WTC11 (cell line): ENCODE measurements at places on chromosomes 5 and 9. TPM values are rescaled to one million over a fixed set of nuclear protein-coding genes. Genes with fewer than 3 reads are reported as not detected.

DNA sequence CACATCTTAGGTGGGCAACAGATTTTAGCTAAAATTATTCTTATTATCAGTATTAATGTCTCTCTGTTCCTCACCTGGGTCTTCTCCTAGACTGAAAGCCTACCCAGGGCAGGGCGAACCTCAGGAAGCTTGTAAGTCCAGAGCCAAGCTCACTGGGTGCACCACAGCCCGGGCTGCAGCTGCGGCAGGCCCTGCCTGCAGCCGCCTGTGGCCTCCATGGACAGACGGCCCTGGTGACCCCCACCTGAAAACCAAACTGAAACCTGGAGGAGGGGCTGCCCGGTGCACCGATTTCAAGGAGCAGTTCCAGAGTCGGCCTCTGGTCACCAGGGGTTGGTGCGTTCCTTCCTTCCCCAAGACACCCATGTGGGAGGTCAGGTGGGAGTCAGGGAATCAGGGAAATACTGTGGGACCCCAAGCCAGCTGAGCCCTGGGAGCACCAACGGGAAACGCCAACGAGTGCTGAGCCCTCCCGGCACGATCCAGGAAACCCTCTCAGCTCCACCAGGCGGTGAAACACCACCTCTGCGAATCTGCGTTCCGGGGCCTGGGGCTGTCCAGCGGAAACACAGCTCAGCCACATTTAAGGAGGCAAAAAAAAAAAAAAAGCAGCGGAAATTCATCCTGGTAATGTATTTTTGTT lies 68.6 kb upstream of the PPP1R26 start:
- peak; percentile 36 for DNase-seq

- DNase-seq = peak; percentile 98
These were observed at the start of gene TTC39B for GRCh38 chr9:15306757-15307522. Gene TTC39B, minus strand, starts transcription at chr9:15307216. Its CDS starts 91 bp downstream, at chr9:15307125.

DNA sequence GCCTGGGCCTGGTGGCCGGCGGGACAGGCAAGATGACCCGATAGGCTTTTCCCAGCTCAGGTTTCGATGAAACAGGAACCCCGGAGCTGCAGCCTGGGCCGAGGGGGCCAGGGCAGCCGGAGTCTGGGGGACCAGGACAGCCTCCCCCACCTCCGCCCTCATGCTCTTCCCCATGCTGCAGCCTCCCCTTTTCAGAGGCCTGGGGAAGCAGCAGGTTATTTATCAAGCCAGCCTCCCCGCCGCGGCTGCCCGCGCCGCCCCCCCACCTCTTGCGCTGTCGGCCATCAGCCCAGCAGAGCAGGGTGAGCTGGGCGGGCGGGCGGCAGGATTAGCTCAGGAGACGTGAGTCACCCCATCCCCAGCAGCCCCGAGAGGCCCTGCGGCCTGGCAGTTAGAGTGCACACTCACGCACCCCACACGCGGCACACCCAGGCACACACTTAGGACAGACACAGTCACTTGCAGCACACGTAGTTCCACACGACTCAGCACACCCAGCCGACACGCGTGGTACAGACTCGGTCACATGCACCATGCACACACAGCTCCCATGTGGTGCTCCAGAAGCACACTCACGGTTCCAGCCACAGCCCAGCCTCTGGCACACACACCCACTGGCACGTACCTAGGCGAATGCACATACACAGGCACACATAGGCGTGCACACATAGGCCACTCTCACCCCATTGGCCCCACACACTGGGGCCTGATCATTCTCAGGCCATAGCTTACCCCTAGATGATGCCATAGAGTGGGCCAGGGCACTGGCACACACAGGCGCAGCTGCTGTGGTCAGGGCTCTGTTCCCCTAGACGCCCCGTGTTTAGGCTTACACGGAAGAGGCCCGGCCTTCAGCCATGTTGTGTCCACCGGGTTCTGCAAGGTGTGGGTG lies 13.0 kb downstream of the CXXC5 start:
- DNase-seq = no peak

DNA sequence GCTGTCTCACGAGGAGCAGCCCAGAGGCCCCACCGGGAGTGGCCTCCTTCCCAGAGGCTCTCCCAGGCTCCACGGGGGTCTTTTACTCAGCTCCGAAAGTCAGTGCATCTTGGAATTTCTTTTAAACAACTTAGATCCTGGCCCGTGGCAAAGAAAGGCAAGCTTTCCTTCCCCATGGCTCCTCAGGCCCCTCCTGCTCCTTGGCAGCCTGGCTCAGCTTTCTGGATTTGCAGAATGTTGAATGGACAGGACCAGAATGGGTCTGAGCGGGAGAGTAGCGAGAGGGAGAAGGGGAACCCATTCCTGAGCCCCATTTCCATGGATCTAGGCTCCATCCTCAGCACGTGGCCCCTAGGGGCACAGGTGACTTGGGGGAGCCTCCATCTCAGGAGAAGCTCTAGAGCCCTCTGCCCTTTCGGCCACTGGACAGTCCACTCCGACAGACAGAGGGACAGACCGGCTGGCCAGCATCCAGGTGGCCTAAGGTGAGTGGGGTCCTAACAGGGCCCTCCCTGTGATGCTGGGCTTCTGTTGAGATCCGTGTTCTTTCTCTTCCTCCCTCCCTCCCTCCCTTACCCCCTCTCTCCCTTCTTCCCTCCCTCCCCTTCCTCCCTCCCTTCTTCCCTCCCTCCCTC lies 173.9 kb upstream of the PPP1R26 start:
- DNase-seq = no peak

Gene NUTM2G
- 0.14 to 0.50 TPM (median 0.27 TPM) in 3 replicates for total RNA-seq
